Fibroblast of the aortic adventitia (primary cell): ENCODE measurements at places on chromosomes 5 and 9.

DNA sequence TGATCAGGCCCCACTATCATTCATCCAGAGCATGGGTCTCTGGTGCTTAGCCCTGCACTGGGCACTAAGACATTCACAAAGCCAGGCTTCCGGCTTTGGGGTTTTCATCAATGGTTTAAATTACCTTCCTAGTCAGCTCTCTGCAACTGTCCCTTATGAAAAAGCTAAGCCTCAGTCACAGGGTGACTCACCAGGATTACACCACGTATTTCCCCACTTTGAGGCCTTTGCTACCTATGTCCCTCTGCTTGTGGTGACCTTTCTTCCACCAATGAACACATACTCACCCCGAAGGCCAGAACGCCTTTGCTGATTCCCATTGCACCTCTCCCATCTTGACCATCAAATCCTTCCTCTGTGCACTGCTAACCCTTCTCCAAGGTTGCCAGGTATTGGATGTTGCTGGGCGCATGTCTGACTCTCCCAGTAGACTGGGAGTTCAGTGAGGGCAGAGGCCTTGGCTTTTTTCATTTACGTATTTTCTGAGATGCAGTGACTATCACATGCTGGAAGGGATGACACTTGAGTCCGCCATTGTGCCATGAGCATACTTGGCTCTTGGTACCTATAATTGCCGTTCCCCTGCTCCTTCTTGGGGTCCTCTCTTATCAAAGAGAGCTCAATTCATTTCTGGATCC lies 58.7 kb upstream of the TNFSF8 start:
- no peak for DNase-seq

GRCh38 chr9:126775926-126776325 lies 28.9 kb upstream of the ZBTB43 start:
- no peak for DNase-seq

- DNase-seq, result no peak
Measured at GRCh38 chr5:179568721-179569120, 18.4 kb downstream of the RUFY1 start.

DNA sequence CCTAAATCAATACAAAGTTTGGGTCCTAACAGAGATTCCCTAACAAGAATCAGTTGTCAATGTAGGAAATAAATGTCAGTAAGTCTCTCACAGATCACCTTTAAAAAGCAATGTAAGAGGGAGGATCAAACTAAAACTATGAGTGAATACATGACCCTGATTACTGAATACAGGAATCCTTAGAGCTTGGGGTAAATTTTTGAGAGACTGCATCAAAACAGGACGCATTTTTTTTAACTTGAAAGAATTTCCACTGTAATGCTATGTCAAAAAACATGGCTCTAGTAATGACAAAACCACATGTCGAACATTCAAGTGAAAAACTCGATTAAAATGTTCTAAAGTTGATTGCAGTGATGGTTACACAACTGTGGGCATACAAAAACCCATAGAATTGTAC lies 21.9 kb downstream of the ZDHHC21 start:
- no peak for DNase-seq

- DNase-seq, result no peak
Measured at GRCh38 chr9:121865884-121866283, 214.4 kb downstream of the DAB2IP start.

GRCh38 chr5:144206141-144206540 lies 35.5 kb downstream of the KCTD16 start:
- peak; percentile 64 for DNase-seq

GRCh38 chr5:14370386-14370785 lies 211.2 kb upstream of the OTULINL start:
- no peak for DNase-seq
